ENCODE measurements at places on chromosomes 7 and 10. TPM values are rescaled to one million over a fixed set of nuclear protein-coding genes. Genes with fewer than 3 reads are reported as not detected.

Gene TFEC
- total RNA-seq: 0.17 TPM

Gene LRRC4
- 0.94 TPM for total RNA-seq

- DNase-seq: no peak
Measured at GRCh38 chr10:114871379-114871778, 49.8 kb downstream of the FHIP2A start.

- DNase-seq: no peak
Measured at GRCh38 chr7:113000316-113001020, 86.2 kb downstream of the GPR85 start.

GRCh38 chr7:50603287-50603686, 38.1 kb upstream of the DDC start:
- DNase-seq: no peak

DNA sequence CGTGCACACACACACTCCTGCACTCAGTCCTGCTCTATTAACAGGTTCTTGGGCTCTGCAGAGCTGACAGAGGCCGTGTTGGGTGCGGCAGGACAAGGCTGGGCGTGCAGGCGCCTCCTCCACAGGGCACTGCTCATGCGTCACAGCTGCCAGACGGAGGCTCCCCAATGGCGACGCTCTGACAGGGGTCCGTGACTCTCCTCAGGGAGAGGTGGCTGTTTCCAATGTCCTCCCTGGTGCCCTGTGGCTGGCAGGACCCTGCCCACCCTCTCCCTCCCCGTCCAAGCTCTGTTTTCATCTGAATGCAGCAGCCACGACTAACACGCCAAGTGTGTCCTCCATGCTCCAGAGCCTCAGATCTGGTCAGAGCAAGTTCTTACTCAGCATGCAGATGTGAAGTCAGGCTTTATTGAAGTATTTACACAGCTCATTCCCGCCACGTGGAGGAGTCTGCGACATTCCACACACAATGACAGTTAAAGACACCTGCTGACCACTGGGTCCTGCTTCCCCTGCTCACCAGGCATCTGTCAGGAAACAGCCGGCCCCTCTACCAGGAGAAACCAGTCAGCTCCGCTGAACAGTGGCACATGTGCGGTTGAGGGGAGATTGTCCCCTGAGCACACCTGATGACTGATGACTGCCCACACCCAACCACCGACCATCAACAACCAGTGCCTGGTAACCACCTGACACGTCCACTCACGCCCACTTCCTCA, 116.7 kb downstream of the VIPR2 start:
- DNase-seq: peak; percentile 82

- no peak for DNase-seq
Measured at GRCh38 chr7:88771417-88771816, 11.9 kb downstream of the ZNF804B start.

DNA sequence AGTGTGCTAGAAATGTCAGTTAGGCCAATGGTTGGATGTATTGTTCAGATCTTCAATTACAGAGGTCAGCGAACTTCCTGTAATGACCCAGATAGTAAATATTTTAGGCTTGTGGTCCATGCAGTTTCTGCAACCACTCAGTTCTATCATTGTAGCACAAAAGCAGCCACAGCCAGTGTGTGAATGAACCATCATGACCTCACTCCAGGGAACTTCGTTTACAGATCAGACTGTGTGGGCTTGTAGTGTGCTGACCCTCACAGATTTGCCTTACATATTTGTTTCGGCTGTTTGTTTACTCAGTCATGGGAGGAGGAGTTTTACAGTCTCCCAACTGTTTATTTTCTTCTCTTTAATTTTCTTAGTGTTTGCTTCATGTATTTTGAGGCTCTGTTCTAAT, 55.4 kb downstream of the LANCL2 start:
- DNase-seq: no peak

DNA sequence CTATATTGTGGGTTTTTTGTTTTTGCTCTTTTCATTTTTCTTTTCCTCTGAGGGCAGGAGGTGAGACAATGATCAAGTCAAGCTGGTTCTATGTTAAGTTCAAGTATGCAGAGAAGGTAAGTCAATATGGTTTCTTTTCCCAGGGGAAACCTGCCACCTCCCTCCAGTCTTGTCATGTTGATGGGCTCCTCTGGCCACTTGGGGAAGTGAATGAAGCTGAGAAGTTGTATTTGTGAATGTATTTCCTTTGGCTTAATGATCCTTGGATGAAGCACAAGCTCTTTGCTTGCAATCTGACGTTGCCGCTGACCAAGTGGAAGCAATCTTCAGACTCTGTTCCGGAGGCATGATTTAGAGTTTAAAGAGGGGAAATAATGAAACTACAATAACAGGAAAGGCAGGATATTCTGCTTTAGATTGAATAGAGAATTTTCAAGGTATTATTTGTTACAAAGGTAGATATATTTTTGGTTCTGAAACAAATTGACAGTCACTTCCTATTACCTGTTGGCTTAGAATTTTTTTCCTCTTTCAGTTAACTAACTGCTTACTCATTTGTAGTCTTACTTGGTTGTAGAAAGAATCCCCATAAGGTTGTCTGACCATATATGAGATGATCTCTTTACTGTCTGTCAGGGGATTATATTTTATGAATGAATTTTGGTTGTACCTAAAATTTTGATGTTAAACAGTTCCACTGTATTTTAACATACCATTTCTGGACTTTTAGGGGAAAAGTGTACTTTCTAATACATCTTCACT, 369.6 kb downstream of the AUTS2 start:
- DNase-seq: no peak

- no peak for DNase-seq
Measured at GRCh38 chr10:108913300-108913699, 1010.0 kb downstream of the XPNPEP1 start.

GRCh38 chr10:107583974-107584373, 419.5 kb upstream of the SORCS1 start:
- no peak for DNase-seq

Data from chondrocyte (in vitro differentiated cells).